ENCODE measurements at places on chromosomes 16 and 17.

DNA sequence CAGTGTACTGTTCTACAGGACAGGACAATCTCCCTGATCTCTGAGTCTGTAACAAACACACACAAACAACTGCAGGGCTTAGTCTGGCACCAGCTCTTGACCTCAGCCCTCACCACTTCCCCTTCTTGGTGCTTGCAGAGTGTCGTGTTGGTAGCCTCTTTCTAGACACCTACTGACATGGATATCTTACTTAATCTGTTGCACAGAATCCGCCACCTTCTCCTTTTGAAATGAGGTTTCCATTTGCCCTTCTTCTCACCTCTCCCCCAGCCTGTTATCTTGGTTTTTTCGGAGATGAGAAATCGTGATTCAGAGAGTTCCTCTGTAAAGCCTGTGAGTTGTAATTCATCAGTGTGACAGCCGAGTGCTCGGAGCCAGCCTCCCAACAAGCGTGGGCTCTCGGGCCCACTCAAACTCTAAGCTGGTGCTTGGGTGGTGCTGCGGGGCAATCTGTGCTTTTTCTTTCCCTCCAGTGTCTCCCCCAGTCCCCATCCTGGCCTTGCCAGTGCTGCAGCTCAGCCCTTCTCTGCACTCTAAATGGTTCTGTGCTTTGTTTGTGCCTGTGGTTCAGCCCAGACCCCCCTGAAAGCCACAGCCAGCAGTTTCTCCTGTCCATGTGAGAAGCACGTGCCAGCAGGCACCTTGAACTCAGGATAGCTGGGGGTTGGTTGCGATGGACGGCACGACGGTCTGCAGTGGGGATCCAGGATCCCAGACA, 28.1 kb downstream of the KIAA0513 start:
- DNase-seq = no peak

GRCh38 chr16:30005341-30006094, 5.3 kb downstream of the DOC2A start:
- DNase-seq = no peak

GRCh38 chr17:13538841-13539411, 62.8 kb downstream of the HS3ST3A1 start:
- DNase-seq = no peak

DNA sequence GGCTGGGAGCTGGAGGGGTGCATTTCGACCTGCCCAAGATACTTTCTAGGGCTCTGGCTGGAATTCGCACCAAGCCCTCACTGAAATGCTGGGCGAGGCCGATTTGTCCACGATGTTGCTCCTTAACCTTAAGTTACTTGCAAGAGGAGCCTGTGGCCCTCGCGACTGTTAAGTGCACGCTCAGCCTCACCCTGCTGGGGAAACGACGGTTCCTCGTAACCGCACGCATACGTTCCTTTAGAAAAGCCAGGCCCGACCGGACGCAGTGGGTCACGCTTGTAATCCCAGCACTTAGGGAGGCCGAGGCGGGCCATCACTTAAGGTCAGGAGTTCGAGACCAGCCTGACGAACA, 607 bp upstream of the NCOR1 start:
- no peak for DNase-seq

DNA sequence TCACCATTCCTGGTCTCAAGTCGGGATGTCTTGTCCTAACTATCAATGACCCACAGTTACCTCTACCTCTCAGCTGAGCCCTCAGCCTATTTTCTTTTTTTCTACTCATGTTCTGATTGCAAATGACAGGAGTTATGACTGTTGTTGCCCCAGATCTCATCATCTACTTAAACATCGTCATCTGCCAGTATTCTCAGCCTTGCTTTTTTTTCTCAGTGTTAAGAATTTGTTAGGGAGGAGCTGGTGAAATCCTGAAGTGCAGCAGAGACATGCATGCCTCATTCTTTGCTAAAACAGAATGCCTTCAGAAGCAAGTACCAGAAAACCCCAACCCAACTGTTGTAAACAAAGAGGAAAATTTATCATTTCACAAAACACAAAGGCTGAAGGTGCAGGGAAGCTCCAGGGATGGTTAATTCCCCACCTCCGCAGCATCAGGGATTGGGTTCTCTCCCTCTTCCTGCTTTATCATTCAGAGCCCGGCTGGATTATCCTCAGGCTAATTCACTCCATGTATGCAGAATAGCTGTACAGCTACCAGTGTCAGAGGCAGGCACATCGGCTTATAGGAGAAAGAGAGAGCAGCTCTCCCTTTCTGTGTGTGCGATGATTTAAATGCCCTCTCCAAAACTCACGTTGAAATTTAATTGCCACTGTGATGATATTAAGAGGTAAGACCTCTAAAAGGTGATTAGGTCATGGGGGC, 540.8 kb upstream of the HSBP1 start:
- no peak for DNase-seq

DNA sequence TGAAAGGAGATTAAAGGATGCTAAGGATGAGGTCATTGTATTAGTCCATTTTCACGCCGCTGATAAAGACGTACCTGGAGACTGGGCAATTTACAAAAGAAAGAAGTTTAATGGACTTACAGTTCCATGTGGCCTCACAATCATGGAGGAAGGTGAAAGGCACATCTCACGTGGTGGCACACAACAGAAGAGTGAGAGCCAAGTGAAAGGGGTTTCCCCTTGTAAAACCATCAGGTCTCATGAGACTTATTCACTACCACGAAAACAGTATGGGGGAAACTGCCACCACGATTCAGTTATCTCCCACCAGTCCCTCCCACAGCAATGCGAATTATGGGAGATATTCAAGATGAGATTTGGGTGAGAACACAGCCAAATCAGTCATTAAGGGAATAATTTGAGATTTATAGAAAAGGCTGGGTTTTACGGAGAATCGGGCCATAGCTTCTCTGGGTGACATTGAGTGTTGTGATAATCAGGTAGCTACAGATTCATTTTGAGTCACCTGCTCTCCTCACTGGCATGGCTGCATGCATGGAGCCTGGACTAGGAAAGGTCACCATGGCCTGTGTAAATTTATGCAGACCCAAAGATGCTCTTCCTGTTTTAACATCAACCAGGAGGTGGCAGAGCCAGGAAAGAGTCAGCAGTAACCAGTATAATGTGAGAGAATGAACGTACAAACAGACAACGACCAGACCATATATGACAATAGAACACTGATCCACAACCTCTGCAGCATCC, 40.5 kb upstream of the DYNLRB2 start:
- no peak for DNase-seq
